Stimulated activated CD8-positive, alpha-beta memory T cell treated with anti-CD3 and anti-CD28 coated beads, Interleukin-4, amount 100 ng/mL, for 1 hour (primary cell): ENCODE measurements at places on chromosomes 4 and X.

DNA sequence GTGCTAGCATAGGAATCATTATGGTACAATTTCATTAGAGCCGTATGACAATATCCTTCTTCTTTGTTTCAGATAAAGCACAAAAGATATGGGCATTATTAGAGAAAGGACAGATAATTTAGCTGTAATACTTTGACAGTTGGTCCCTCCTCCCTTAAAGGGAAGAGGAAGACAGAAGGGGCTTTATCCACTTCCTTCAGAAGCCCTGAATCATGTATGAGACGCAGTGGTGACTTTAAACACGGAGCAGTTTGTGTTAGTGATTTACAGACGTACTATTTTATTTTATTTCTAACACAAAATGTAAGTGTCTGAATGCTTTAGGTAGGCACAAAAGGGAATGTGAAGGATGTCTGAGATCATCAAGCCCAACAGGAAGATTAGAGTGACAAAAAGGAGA is 467.7 kb downstream of the IL15 start:
- no peak for DNase-seq

GRCh38 chr4:89300499-89300898 is 7.1 kb downstream of the GPRIN3 start:
- DNase-seq = no peak

DNA sequence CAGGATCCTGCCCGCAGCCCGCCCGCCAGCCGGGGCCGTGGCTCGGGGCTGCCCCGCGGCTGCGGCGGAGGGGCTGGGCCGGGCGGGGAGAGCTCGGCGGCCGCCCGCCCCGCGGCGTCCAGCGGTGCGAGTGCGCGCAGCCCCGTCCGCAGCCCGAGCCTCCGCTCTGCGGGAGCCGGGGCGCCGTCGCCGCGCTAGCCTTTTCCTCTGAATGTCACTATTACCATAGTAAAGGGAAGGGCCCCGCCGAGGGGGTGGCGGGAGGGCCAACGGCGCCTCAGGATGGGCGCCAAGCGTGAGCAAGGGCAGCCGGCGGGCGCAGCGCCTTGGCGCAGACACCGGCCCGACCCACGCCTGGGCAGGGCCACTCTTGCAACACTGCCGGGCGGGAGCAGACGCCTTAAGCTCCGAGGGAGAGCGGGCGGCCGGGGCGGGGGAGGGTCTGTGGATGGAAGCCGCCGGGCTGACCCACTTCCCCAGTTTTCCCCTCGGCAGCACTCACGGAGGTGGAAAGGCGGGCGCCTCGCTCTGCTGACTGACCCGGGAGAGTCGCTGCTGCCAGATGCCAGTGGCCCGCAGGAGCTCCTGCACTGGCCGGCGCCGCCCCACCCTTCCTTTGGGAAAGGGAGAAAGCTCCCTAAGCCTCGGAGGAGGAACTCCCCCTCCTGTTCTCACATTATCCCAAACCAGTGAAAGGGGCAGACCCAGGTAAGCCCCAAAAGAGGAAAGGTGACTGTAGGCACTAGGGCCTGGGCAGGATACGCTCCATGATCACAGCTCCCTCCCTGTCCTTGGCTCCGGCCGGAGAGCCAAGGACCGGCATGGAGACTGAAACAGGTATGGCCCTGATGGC is 329.4 kb downstream of the HNRNPD start:
- DNase-seq = no peak

DNA sequence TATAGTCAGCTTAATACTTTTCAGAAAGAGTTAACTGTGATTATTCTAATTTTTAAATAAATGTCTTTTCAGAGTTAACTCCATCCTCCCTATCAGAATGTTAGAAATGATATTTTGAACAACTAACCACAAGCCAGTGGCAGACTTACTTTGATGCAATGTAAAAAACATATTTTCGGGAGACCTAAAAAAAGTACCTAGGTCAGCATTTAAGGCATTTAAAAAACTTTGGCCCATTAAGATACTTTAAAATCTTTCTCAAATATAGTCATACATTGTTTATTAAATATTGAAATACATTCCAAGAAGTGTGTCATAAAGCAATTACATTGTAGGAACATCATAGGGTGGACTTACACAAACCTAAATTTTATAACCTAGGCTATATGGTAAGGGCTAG is 426.1 kb downstream of the PABPC4L start:
- DNase-seq = no peak

DNA sequence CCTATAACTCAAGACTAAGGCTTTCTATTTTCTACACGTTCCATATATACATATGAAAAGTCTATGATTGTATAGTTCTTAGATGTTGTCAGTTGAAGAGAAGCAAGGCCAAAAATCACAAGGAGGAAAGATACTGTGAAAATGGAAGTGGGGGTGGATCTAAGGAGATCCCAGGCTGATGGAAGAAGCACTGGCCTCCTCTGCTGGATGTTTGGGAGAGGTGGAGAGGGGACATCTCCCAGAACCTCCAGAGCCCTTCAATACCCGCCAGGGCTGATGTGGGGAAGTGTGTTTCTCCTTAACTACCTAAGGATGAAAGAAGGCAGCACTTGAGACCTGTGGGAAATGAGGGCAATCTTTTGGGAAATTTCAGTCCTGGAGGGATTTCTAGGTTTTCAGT is 67.4 kb downstream of the RASGEF1B start:
- DNase-seq = no peak

DNA sequence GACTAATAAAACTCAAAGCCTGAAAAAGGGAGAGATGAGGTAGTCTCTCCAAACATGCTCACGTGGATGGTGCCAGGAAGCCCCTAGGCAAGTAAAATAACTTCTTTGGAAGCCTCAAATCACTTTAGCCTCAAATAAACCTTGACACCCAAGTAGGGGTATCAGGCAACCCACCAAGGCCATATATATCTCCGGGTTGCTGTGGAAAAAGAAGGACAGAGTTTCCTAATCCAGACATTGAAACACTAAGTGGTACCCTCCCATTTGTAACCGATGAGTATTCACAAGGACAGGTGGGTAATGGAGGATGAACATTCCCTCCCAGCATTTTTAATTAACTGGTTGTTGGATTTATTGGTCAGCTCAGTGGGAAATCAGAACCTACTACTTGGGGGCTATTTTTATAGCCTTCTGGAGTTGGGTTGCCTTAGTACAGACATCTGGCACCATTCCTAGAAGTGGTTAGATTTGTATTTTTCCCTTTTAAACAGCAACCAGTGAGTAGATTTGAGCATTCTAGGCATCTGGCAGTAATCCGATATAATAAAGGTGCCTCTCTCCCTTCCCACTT is 87.7 kb downstream of the GPC3 start:
- no peak for DNase-seq

DNA sequence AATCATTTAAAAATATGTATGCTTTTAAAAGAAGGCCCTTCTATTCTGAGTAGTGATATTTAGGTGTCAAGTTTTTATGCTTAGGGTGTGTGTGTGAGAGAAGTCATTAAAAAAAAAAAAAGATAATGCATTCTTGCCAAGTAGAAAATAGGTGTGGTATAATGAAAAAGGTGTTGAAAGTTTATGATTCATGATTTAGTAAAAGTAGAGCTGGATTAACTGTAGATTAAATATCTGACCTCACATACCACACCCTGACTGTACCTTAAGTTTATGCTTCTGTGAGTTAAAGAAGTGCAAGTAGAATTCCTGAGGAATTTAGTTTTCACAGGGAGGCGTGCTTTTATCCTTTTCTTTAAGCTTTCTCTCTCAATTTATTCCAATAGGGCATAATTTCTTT is 71.1 kb downstream of the BMPR1B start:
- no peak for DNase-seq
